AG09309 (cell line): ENCODE measurements at places on chromosomes 11 and 22.
A peak's percentile ranks its signal among the peaks of the same experiment; 100 is the strongest.

- no peak for DNase-seq
Observed at GRCh38 chr11:87743007-87743406, 432.2 kb downstream of the RAB38 start.

DNA sequence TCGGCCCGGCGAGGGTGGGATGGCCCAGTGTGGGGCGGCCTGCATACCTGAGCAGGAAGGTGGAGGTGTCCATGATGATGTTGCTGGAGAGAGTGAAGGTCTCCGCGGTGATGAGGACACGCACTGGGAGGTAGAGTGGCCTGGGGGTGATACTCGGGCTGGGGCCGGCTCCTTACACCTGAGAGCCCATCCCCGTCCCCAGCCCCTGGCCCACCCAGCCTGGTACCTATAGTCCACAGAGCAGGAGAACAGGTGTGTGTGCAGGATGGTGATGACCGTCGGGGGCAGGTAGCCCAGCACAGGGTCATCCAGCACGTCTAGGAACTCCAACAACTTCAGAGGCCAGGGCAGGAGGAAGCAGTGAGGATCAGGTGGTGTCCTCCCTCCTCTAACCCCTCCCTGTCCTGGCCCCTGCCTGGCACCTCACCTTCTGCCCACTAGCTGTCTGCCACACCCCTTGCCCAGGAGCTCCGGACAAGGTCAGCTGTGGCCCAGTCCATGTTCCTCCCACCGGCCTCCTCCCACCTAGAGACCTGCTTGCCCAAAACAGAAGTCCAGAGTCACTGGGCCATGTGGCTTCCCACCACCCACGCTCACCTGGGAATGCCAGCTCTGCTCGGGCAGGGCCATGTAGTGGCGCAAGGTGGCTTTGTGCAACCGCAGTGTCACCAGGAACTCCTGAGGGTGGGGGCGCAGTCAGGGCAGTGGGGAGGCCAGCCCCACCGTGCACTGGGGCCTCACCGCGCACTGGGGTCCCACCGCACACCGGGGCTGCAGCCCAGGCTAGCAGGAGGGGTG, 11.3 kb downstream of the ATG2A start:
- DNase-seq, result no peak

DNA sequence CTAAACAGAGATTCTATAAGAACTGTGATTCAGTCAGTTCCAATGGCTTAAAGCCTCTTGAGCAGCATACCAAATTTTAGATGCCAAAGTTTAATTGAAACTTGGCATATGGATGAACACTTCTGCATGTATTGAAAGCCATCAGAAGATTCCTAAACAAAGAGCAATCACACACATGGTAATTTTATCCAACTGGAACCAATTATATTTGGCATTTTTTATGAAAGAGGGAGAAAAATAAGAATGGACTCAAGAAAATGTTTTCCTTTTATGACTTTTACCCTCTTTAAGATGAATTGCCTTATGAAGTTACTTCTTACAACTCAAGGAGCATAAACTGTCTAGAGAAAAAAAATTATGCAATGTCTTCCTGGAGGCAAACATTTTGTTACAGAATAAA, 7.4 kb downstream of the TRPC6 start:
- DNase-seq, result no peak

GRCh38 chr11:34825315-34825669, 90.9 kb downstream of the APIP start:
- DNase-seq, result no peak

- peak; percentile 7 for DNase-seq
Observed at GRCh38 chr11:68338051-68338780, 25.8 kb downstream of the LRP5 start.

GRCh38 chr11:16981651-16982194, 32.5 kb downstream of the PLEKHA7 start:
- DNase-seq, result no peak
